ENCODE measurements at places on chromosomes 2 and 18.

- no peak for DNase-seq
Observed at GRCh38 chr2:75055142-75055819, 96.8 kb downstream of the POLE4 start.

DNA sequence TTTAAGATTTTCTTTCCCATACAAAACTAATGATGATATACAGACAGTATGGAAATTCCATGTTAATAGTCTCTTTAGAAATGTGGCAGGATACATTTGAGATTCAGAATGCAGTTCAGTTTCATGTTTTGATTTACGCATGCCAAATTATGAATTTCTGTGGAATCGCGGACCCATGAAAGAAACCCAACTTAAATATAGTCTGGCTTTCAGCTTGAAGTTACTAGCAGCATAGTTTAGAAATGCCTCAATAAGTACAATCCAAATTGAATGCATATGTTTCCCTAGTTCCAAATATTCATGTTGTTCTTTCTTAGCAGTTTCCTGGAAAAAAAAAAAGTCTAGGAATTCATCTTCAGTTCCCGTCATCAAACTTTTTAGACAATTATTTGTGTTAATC lies 164.1 kb upstream of the RASGRP3 start:
- DNase-seq, result no peak

- no peak for DNase-seq
Observed at GRCh38 chr2:79116997-79117928, 3.0 kb upstream of the REG1A start.

DNA sequence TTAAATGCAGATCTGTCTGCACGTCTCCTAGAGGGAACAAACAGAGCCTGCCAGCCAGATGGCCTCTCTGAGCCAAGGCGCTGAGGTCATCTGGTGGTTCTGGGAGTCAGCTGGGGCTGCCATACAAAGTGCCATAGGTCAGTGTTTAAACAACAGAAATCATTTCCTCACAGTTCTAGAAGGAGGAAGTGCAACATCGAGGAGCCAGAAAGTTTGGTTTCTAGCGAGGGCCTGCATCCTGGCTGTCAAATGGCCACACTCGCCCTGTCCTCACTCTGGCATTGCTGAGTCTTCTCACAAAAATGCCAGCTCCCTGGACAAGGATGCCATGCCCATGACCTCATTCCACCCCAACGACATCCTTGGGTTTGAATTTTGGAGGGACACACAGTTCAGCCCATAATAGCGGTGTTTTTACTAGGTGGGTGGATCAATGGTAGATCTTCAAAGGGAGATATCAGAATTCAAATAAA lies 59.6 kb downstream of the MYT1L start:
- no peak for DNase-seq

- DNase-seq, result no peak
Observed at GRCh38 chr2:86042256-86043168, 63.2 kb downstream of the POLR1A start.

GRCh38 chr2:209834767-209835166 lies 63.1 kb downstream of the UNC80 start:
- no peak for DNase-seq

DNA sequence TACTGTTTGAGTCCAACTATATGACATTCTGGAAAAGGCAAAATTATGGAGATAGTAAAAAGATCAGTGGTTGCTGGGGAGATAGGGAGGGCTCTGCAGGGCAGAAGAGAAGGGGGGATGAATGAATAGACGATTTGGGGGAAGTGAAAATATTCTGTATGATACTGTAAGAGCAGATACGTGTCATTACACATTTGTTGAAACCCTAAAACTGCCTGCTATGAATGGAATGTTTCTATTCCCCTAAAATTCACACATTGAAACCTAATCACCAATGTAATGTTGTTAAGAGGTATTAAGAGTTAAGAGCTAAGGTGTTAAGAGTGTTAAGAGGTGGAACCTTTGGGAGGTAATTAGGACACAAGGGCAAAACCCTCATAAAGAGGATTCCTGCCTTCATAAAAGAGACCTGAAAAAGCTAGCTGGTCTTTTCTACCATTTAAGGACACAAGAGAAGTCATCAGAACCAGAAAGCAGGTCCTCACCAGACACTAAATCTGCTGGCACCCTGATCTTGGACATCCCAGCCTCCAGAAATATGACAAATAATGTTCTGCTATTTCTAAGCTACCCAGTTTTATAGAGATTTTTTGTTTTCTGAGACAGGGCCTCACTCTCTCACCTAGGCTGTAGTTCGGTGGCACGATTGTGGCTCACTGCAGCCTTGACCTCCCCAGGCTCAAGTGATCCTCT lies 76.2 kb downstream of the ATAD2B start:
- DNase-seq, result no peak

- no peak for DNase-seq
Observed at GRCh38 chr18:65206551-65207260, 544.1 kb upstream of the CDH7 start.

GRCh38 chr18:21851327-21851961 lies 110.9 kb downstream of the MIB1 start:
- no peak for DNase-seq

DNA sequence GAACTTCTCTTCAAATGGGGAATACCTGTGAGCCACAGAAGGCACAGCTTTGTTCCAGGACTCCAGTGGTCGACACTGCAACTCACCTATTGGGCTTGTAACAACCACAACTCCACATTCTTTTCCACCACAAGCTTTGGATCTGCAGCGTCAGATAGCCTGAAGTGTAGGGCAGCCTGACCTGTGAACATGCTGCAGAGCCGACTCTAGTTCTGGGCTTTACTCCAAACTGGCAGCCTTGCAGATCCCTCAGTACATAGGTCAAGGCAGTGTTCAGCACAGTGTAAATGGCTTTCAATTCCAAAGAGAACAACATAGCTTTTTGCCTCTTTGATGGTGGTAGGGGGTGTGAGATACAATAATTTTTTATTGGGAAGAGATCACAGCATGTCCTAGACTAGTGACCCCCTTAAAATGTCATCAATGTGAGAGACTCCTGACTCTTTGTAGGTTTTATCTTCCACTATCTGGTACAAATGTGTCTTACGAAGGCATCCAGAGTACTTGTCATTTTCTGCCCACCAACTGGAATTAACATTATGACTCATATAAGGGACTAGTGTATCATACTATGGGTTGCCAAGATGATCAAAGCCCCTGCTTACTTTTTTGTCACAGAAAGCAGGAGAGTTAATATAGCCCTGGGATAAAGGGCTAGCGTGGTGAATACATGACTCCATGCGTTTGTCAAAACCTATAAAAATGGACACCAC lies 149.8 kb downstream of the COPS8 start:
- DNase-seq, result no peak

GRCh38 chr2:26725521-26725820 lies 32.9 kb downstream of the KCNK3 start:
- no peak for DNase-seq

DNA sequence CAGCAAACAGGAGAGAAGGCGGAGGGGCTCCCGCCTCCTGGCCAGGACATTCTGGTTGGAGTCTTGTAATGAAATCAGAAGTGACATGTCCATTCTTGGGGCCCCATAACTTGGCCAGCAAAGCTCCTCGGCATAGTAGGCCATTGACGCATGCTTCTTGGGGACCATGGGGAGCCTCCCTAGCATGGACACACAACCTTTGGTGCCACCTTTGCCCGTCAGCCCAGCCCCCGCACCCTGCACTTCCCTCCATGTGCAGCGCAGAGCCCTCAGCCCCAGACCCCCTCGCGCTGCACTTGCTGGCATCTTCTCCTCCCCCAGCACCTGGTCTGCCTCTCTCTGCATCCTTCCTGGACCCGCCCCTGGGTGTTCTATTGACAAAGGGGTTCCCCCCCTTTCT lies 23.1 kb downstream of the DCDC2C start:
- DNase-seq, result no peak

DNA sequence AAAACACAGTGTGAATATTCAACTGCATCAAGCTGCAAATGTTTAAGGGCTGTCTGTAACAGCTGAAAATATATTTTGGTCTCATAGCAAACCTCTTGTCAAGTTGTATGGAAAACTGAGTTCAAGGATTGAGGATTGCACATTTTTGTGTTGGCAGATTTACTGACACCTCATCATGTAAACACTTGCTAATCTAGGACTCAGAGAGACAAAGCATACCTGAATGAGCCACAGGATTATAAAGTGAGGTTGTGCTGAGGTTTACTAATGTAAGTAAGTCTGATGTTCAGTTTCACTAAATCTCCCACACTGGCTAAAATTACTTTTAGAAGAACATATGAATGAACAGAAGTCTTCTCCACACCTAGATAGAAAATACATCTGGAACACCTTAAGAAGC lies 1993.1 kb upstream of the CELF4 start:
- no peak for DNase-seq

DNA sequence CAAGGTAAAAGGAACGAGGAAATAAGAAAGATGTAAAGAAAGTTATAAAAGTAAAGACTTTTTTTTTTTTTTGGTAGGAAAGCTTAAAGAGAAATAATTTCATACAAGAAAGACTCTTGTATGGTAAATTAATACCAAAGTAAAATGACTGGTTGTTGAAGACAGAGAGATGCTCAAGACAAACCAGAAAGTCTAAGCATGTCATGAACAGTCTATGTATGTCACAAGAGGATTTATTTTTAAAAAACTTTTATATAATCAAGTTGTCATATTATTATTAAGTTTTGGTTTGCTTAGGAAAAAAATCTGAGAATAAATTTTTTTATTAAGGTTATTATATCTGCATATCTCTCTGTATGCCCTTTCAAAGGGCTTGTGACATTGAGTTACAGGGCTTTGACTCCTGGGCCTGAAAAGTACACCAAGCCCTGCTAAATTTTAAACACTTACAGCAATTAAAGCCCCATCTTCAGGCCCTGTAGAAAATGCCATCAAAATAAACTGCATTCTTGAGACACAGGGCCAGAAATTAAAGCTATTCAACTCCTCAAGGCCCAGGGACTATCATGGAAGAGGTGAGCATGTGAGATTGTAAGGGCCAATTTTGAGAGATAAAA lies 10.9 kb upstream of the SGPP2 start:
- DNase-seq, result no peak

DNA sequence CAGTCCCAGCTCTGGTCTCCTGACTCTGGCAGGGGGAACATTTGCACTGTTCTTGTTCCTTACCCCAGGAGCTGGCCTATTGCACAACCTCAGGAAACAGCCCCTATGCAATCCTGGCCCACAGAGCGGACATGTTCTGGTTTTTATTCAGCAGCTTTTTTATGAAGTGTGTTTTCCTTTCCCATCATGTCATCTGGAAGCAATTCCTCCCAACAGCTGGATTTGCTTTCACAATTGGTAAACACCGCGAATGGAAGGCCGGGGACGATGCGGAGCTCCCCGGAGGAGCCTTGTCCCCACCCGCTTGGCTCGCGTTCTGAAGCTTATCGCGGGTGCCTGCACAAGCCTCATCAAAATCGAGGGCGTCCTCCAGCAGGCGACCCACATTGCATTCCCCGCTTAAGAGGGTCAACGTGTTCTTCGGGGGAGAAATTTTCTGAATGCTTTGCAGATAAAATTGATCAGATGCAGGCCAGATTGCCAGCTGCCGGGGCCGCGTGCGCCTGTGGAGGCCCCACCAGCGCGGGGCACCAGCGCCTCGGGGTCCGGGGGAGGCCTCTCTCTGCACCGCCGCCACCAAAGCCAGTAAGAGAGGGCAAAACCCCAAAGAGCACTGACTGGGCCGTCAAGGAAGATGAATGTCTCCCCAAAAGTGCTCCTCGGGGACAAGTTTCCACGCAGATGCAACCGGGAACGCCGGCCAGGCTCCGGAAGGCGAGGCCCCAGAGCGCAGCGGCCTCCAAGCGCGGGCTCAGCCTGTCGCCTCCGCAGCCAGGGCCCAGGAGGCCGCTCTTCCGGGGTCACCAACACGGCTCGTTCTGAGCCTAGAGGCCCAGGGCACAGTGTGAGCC lies 60.3 kb upstream of the SP3 start:
- DNase-seq, result no peak

DNA sequence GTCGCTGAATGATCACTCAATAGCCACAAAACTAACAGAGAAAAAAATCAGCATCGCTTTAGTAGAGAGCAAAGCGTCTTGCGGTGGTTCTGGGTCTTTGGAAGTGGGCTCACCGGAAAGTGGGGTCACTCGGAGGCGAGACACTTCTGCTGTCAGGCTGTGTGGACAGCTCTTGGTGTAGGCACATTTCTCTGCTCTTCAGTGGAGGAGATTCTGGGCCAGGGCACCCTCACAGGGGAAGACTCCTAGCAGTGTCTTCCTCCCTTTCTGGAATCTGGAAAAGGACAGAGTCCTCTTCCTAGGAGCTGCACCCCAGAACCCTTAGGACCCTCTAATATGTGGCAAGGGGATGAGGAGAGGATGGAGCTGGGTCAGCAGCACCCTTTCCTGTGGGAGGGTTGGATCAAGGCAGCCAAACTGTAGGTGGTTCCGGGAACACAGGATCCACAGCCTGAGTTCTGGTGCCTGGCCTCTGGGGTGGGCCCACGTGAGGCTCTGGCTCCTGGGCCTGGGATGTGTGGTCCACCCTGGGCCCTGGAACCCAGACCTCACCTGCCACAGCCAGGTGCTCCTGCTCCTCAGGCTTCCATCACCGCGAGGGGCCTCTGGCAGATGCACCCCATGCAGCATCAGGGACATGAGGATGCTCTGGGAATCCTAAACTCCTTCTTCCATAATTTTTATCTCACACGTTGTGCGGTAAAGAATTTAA lies 25.1 kb downstream of the GPR35 start:
- no peak for DNase-seq

DNA sequence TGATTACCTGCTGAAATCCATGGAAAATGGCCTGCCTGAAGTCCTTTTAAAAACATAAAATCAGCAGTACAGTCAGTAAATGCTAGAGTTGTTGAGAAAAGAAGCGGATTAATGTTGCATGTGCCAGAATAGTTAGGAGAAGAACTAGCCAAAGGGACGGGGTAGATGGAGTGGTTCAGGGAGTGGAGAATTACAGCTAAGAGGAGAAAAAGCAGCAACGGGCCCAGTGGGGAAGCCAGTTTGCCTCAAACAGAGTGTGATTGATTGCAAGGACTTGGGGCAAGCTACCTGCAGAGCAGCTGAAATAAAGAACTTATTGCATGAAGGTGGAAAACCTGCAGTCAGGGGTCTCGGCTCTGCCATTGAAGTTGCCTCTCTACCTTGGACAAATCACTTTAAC lies 79.1 kb downstream of the NRP2 start:
- DNase-seq, result no peak

DNA sequence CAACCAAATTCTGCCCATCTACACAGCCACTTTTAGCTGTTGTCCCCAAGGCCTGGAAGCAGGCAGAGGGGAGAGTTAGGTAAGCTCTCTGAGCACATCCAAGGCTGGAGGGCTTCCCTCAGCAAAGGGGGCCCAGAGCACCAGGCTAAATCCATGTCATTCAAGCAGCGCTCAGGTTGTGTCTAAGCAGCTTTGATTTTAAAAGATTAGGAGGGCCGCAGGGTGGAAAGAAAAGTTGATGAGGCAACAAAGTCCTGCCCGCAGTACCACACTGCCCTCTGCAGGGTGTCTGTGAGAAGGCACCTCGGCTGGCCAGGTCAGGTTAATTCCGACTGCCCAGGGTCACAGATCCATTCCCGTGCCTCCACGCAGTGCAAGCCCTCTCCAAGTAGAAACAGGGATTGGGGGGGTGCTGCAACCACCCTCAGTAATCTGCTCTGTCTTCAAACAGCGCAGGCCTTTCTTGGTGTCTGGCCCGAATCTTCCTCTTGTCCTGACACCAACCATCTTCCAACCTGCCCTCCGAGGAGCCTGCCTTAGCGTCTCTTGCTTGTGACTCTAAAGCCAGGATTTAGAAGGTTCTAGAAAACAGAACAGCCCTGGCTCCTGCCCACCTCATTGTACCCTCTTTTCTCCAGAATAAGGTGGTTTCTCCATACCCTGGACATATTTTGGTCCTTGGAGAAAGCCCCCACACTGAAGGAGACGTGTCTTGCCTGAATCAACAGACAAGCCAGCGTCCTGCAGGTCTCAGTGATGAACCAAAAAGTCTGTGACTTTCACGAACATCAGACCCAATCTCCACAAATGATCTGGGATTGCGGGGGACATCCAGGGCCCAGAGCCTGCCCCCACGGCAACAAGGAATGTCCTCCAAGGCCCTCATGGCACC lies 289.2 kb downstream of the TNS1 start:
- DNase-seq, result peak; percentile 48
